ENCODE measurements at places on chromosomes 16 and 17.

DNA sequence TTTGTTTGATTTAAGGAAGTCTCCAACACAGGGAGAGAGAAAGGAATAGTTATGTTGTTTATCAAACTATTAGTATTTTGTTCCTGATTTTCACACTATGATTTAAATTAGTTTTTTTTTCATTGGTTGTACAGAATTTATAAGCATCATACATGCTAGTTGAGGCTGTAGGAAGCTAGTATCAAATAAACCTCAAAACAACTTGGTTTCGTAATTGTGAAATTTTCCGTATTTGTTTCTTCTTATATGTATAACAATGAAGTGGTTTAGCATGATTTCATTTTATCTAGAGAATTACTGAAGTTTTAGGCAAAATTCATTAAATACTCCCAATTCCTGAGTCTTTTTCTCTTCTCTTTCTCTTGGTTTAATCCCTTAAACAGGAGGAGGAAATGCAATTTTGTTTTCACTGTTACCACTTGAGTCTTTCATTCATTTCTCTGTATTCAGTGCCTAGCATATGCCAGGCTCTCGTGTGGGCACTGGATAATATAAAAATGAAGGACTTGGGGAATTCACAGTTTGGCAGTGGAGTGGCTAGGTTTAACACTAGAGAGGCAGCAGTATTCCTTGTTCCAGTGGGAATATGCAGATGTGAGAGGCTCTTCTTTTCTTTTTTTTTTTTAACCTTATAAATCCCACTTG, 1.8 kb downstream of the CYLD start:
- no peak for DNase-seq

- no peak for DNase-seq
Observed at GRCh38 chr17:30236766-30237165, 1.3 kb upstream of the SLC6A4 start.

- DNase-seq: no peak
Observed at GRCh38 chr17:47004906-47005305, 25.9 kb upstream of the RPRML start.

GRCh38 chr17:17034026-17034425, 8.2 kb upstream of the MPRIP start:
- DNase-seq: no peak

GRCh38 chr17:80837711-80838110, 153.9 kb upstream of the CHMP6 start:
- no peak for DNase-seq

- DNase-seq: no peak
Observed at GRCh38 chr17:63840591-63841349, 1.7 kb downstream of the SMARCD2 start.

- no peak for DNase-seq
Observed at GRCh38 chr16:9072806-9073341, 18.6 kb upstream of the HAPSTR1 start.

DNA sequence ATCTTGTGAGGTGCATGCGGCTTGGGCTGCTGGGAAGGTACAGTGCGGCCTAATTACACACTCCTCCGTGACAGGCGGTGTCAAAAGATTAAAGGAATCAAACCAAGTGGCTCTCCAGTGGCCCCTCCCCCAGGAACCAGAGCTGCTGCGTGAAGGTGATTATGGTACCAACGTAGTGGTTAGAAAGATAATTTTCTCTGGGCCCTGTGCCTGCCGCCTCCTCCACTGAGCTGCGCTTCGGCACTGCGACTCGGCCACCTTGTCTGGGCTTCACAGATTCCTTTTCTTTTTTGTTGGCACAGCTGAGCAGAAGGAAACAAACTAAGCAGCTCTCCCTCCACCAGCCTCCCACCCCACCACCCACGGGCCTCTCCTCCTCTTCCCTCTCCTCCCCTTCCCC, 113.2 kb upstream of the SDK2 start:
- no peak for DNase-seq

DNA sequence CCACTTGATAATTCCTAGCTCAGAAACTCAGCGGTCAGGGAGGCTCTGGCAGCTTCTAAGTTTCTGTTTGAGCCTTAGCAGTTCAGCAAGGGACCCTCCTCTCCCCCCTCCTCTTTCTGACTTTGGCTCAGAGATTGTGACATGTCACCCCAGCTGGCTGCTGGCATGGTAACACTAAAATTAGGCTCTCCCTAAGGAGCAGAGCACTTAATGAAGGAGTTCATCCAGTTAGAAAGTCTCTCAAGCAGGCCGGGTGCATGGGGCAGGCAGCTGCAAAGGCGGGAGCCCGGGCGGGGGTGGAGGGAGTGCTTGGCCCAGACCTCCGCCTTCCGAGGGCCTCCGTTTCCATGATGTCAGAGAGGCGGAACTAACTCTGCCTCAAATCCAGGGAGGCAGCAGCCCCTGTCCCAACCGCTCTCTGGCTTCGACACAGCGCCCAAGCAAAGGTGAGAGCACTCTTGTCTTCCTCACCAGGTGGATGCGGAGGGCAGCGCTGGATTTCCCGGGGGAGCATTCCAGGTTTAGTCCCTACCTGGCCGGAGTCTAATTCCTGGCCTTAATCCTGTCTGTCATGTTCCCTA, 128.0 kb upstream of the PLCG2 start:
- DNase-seq: no peak

Data from stimulated activated CD8-positive, alpha-beta memory T cell treated with anti-CD3 and anti-CD28 coated beads, Interleukin-7, amount 100 ng/mL, for 4 hours (primary cell).